ENCODE measurements at places on chromosomes 3 and 15.

GRCh38 chr3:153634683-153635082 lies 472.7 kb downstream of the RAP2B start:
- no peak for DNase-seq

DNA sequence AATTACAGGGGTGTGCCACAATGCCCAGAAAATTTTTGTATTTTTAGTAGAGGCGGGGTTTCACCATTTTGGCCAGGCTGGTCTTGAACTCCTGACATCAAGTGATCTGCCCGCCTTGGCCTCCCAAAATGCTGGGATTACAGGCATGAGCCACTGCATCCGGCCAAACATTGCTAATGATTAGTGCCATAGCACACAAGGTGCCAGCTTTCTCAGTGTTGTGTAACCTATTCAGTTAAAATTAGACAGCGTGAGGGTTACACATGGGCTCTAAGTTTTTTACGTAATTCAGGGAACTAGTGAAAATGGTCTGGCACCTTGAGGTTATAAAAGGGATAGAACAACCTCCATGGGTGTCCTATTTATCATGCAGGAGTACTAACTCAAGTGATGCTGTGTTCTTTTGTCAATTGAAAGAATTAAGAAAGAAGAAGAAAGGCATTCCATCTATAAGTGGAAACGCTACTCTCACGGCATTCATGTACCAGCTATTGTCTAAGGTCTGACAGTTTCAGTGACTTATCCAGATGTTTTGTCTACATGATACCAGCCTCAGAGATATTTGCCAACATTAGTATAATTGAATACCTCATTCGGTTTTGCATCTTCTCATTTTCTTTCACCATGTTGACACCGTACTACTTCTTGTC lies 84.7 kb downstream of the EOMES start:
- DNase-seq = no peak

- no peak for DNase-seq
Measured at GRCh38 chr3:24499991-24500390, 5.3 kb upstream of the THRB start.

DNA sequence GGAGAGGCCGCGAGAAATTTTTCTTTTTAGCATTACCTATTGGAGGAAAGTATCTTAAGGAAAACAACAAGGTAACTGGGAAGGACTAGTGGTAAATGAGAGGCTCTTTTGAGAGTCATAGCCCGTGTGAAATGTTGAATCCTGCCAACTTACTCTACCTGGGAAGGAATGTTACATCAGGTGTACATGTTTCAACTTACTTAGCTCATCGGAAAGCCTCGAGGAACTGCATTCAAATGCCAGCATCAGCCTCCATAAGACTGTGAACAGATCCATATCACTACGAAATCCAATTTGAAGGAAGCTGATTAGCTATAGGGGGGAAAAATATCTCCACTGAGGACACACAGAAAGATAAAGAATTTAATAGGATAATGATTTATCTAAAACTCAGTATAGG lies 72.3 kb upstream of the PDZRN3 start:
- DNase-seq = no peak

DNA sequence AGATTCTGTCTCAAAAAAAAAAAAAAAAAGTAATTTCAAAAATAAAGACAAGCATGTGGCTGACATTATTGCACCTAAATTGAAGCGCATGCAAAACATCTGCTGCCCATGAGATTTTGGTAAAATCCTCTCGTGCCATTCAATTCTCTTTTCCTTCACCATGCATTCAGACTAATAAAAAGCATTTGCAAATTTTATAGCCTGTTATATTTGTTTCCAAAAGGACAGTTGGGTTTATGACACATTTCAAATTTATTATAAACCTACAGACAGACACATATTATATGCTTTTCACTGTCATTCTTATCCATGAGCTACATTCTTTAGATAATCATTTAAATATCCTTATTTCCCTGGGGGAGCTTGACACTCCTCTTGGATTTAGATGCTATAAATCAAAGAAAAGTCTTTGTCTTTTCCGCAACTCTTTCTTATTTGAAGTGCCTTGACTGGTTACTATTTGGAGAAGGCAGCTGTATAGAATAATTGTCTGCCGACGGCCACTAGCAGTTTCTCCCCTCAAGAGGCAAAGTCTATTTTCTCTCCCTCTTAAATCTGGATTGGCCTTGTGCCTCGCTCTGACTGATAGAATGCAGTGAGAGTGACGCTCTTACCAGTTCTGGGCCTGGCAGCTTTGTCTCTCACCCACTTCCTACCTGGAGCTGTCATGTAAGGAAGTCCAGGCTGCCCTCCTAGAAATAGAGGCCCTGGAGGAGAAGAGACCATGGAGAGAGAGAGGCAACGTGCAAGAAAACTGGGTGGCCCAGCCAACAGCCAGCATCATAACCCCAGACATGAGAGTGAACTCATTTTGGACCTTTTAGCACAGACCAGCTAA lies 6.8 kb upstream of the LRIG1 start:
- DNase-seq = no peak

- no peak for DNase-seq
Measured at GRCh38 chr3:12648384-12648959, 15.4 kb downstream of the RAF1 start.

DNA sequence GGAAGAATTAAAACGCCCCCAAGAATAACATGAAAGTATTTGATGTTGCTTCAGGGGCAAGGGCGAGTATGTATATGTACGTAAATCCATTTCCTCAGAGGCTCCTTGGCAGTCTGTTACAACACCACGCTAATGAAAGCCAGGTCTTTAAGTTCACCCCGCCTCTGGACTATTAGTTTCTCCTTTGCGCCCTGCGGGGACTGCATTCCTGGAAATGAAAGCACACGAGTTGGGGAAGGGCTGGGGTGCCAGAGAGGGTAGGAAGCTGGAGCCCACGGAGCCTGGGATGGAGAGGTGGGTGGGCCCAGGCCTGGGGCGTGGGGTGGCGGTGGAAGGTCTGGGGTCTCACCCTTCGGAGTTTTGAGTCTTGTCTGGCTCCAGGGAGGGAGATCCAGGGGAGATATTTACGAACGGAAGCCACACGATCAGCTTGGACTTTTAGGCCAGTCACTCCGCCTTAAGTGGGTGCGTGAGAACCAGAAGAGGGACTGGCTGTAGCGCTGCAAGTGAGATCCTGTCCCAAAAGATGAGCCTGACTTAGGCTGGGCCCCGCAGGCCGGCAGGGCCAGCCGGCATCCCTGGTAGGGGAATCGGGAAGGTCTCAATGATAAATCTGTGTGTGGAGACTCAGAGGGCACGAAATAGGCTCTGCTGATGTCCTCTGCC lies 1.6 kb upstream of the PLCL2 start:
- no peak for DNase-seq

GRCh38 chr15:39881790-39882189 lies 38.3 kb downstream of the GPR176 start:
- DNase-seq = no peak

- DNase-seq = no peak
Measured at GRCh38 chr3:31312400-31312799, 220.3 kb upstream of the STT3B start.

DNA sequence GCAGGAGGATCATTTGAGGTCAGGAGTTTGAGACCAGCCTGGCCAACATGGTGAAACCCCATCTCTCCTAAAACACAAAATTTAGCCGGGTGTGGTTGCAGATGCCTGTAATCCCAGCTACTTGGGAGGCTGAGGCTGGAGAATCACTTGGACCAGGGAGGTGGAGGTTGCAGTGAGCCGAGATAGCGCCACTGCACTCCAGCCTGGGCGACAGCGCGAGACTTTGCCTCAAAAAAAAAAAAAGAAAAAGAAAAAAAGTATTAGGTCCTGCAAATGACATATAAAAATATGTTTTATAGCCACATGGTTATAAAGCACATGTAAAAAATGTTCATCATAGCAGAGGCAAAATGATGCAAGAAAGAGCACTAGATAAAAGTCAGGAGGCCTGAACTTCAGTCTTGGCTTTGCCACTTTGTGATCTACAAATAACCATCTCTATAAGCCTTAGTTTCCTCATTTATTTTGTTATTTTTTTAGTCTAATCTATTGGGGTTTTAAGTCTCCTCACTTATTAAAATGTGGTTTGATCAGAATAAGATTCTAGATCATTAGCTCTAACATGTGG lies 4.9 kb downstream of the SLC12A6 start:
- no peak for DNase-seq

- no peak for DNase-seq
Measured at GRCh38 chr3:150762662-150763121, 277 bp downstream of the SIAH2 start.
